Hematopoietic multipotent progenitor cell treated with erythropoietin and hydrocortisone succinate and interleukin-3 and kit ligand, for 8 days (in vitro differentiated cells): ENCODE measurements at places on chromosomes 7 and 10.
A peak's percentile ranks its signal among the peaks of the same experiment; 100 is the strongest.

- DNase-seq, result peak; percentile 14
Observed at GRCh38 chr10:7231509-7232414, 179.1 kb downstream of the SFMBT2 start.

- no peak for DNase-seq
Observed at GRCh38 chr7:33760834-33761233, 144.5 kb upstream of the BMPER start.

GRCh38 chr10:97065128-97065527 lies 120.6 kb downstream of the SLIT1 start:
- DNase-seq, result no peak

GRCh38 chr7:105295596-105296352 lies 92.9 kb downstream of the SRPK2 start:
- no peak for DNase-seq
